Activated T-cell treated with anti-CD3 and anti-CD28 coated beads for 48 hours (primary cell): ENCODE measurements at places on chromosomes 11 and 22.

DNA sequence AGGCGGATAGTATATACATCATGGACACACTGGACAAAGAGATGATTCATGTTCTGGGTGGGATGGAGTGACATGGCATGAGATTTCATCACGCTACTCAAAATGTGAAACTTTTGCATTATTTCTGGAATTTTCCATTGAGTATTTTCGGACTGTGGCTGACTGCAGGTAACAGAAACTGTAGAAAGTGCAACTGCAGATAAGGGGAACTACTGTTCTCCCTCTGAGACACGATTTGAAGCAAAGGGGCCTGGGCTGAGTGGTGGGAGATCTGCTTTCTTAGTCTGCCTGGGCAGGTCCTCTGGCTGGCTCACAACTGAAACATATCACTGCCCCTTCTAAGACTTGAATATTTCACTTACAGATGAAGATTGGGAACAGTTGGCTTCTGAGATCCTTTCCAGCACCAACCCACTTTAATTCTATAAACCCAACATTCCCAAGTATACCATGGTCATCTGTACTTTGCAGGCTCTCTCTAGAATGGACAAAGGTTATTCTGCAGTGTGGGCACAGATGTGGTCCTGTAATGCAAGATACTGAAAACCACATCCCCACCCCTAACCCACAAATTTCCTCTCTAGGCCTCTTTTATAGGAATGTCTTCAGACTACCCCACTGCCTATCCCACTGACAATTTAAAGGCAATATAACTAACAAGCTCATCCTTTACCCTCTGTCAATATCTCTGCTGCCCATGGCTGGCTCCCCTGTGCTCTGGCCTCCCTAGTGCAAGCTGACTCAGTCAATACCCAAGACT is 121.1 kb downstream of the KCNC1 start:
- DNase-seq = no peak

DNA sequence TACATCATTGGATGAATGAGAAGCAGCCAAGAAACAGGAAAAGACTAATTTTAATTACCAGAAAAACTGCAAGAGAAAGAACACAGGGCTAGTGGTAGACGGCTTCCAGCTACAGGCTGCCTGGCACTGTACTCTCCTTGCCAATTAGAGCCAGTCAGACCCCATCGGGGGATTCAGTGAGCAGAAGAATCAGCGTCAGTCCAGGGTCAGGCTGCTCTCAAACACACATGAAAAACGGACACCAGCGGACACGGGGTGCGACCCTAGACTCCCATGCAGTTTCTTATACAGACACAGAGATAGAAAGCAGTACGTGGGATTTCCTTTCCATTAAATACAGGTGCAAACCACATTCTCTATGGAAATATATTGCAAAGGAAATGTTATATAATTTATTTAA is 1.1 kb upstream of the CNTN5 start:
- no peak for DNase-seq

DNA sequence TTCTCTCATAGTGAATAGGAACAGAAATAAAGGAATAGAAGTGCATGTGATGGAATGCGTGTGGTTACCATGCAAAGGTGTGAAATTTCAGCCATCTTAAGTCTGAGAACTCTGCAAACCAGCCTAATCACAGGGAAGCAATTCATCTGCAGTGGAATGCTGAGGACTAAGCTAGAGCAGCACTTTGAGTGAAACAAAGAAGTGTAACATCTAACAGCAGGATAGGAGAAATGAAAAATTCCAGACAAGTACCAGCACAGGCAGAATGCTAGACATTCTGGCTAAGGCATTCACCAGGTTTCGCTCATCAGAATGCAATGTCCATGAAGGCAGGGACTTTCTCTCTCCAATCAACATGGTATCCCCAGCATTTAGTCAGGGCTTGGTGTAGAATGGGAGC is 41.2 kb upstream of the SLC36A4 start:
- DNase-seq = no peak

- no peak for DNase-seq
These were observed 189.3 kb downstream of the FAT3 start for GRCh38 chr11:92413757-92414513.

DNA sequence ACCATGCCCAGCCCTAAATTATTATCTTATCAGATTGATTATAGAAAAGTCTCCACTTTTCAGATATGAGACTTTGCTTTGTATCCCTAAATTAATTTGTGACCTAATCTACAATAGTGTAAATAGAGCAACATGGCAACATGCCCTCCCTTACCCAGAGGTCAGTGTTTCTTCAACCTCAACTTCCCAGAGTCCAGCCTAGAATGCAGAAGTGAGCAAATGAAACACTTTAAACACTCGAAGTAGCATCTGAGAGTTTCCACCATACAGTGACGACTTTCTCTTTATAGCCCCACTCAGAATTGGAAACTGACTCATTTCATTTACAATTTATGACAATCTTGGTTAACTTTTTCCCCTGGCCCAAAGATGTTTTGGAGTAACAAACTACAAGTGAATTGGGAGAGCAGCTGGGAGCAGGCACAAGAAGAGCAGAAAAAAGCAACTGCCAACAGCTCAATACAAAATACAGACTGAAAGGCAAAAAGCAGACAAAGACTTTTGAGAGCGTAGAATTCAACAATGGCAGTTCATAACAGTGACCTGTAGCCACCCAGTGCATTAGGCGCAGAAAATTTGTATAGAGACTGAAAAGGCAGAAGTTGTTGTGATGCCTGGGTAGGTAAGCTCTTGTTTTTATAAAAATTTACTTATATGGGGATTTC is 10.1 kb upstream of the BLID start:
- DNase-seq = no peak

- DNase-seq = no peak
These were observed 20.4 kb upstream of the LYVE1 start for GRCh38 chr11:10588904-10589303.

GRCh38 chr11:69983897-69984438 is 94.1 kb upstream of the ANO1 start:
- DNase-seq = no peak

DNA sequence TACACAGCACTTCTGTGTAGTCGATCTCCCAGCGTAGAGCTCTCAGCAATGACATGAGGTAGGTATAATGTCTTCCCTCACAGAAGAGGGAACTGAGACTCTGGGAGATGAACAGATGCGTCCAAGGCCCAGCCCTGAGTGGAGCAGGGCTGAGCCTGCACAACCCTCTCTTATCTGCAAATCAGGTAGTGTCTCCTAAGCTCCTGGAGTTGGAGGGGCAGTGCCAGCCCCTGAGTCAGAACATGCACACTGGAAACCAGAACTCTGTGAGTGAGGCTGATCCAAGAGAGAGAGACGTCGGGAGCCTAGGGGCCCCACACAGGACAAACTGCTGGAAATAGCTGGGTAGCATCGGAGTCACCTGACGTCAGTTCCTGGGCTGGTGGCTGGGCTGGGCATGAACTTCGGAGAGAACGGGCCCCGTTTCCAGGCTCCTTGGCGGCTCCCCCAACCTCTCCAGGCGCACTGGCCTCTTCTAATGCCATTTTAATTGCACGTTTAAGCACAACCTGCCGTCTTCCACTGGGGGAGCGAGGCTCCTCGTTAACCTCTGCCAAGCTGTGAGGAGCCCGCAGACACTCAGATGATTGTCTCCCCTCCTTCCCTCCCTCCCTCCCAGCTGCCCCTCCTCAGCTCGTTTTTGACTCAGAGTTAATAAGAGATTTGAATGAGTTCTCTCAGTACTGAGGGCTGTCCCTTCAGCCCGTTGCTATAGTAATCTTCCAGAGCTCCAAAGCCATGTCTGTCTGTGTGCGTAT is 191.2 kb upstream of the TBCEL start:
- DNase-seq = no peak

DNA sequence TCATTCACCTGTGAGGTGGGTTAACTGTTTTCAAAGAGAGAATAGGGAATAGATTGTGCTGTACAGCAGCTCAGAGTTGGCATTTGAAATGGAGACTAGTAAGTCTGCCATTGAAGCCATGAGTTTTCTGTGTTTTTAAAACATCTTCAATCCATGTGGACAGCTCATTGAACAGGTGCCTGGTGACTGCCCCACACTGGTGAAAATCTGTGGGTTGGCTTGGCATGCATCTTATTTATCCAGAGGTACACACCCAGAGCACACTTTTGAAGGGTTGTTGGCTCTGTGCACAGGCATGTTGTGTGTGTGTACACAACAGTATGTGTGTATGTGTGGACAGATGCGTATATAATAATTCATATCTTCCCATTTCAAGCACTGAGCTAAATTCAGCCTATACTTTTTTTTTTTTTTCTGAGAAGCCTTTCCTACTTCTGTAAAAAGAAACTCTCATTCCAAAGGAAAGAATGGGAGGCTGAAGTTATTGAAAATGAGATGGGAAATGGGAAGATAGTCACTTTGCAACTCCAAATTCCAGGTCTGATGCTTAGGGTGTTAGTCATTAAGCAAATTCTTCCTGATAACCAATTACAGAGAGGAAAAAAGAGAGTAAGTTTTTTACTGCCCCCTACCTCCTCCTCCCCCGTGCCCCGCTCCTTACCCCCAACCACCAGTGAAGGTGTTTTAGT is 7.0 kb upstream of the LYVE1 start:
- no peak for DNase-seq

- no peak for DNase-seq
These were observed 426.4 kb downstream of the CTTN start for GRCh38 chr11:70824605-70825245.

GRCh38 chr11:16788141-16789062 is 50.0 kb downstream of the C11orf58 start:
- peak; percentile 53 for DNase-seq

GRCh38 chr11:57802411-57802810 is 40.8 kb downstream of the CTNND1 start:
- no peak for DNase-seq

- no peak for DNase-seq
These were observed 18.3 kb downstream of the PRSS23 start for GRCh38 chr11:86818462-86819192.

GRCh38 chr11:31986201-31986889 is 104.5 kb upstream of the RCN1 start:
- DNase-seq = no peak

GRCh38 chr11:62580959-62581715 is 7.4 kb upstream of the EEF1G start:
- no peak for DNase-seq

DNA sequence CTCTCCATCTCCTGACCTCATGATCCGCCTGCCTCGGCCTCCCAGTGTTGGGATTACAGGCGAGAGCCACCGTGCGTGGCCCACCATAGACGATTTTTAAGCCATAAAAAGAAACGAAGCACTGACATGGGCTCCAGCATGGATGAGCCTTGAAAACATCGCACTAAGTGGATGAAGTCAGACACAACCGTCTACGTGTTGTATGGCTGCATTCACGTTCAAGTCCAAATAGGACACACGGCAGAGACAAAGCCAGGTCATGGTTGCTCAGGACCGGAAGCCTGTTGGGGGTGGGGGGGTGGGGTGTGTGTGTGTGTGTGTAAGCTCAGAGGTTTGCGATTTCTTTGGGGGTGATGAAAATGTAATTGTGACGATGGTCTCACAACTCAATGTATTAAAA is 10.0 kb downstream of the RRP7A start:
- DNase-seq = no peak

- DNase-seq = peak; percentile 65
These were observed 56.4 kb upstream of the CD44 start for GRCh38 chr11:35082321-35083180.

DNA sequence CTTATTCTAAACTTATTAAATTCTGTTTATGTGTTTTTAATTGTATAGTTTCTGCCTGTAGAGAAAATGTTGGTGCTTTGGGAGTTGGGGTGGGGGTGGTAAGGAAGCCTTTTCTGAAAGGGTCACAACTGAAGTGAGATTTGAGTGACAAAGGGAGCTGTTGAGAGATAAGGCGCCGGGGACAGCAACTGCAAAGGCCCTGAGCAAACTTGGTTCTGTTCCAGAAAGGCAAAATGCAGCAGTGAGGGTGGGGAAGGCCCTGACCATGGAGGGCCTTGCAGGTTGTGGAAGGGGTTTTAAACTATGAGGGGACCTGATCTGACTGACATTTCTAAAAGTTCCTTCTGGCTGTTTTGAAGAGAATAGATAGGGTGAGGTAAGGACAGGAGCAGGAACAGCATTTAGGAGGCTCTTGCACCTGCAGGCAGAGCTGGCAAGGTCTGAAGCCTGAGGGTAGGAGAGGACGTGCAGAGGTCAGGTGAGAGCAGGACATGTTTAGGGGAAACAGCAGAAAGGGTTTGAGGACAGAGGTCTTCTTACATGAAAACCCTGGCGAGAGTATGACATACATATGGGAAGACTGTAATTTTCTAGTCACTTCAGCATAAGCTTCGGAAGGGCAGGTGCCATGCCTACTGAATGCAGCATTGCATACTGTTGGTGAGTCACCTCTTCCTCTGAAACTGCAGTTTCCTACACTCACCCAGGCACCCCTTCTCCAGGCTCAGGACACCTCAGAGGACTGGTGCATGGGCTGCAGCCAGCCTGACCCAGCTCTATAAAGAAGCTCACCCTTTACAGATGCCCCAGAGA is 190.7 kb downstream of the SNX19 start:
- no peak for DNase-seq

- no peak for DNase-seq
These were observed 385 bp downstream of the TST start for GRCh38 chr22:37018815-37019308.

- peak; percentile 75 for DNase-seq
These were observed 4.6 kb upstream of the IL17REL start for GRCh38 chr22:50016988-50017700.

- DNase-seq = no peak
These were observed 185.3 kb upstream of the C11orf87 start for GRCh38 chr11:109236696-109237095.

GRCh38 chr11:3220521-3221407 is 2.2 kb upstream of the MRGPRG start:
- no peak for DNase-seq

- no peak for DNase-seq
These were observed 25.4 kb downstream of the TP53AIP1 start for GRCh38 chr11:128917144-128917724.

GRCh38 chr11:107538239-107538638 is 27.3 kb downstream of the ALKBH8 start:
- no peak for DNase-seq

DNA sequence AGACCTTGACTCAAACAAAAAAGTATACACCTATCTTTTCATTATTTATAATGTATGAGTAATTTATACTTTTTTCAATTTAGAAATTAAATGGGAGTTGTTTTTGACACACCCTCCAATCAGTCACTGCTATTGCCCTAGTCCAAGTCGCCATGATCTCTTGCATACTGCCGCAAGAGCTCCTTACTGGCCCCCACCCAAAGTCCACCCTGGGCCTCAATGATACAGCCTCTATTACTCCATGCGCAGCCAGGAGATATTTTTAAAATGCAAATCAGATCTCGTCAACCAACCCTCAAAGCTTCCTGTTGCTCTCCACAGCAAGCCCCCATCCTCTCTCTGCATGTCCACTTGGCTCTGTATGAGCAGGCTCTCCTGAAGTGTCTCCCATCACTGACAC is 12.8 kb upstream of the LMO1 start:
- no peak for DNase-seq

GRCh38 chr11:124865181-124865901 is at the start of gene ROBO3:
ROBO3 (plus strand) TSS chr11:124865432; CDS start chr11:124865578, 146 bp downstream.
- no peak for DNase-seq
